SK-N-SH (cell line): ENCODE measurements at places on chromosomes 4 and X. TPM values are rescaled to one million over a fixed set of nuclear protein-coding genes. Genes with fewer than 3 reads are reported as not detected.

The L1CAM gene
- 1.9 and 2.0 TPM in 2 replicates for polyA plus RNA-seq

The PPBP gene
- polyA plus RNA-seq: not detected in 2 replicates

The DUSP21 gene
- polyA plus RNA-seq: not detected in 2 replicates

The ZNF275 gene
- 4.9 and 6.3 TPM in 2 replicates for polyA plus RNA-seq

The DGAT2L6 gene
- polyA plus RNA-seq: 0.05 TPM in 1 of 2 replicates, not detected in the other

The SUPT20HL1 gene
- polyA plus RNA-seq: not detected in 2 replicates

The GPR119 gene
- not detected in 2 replicates for polyA plus RNA-seq

The CLCN3 gene
- polyA plus RNA-seq: 11.8 and 17.9 TPM in 2 replicates

The NR3C2 gene
- 0.02 and 0.03 TPM in 2 replicates for polyA plus RNA-seq

The STK32B gene
- polyA plus RNA-seq: 0.06 and 0.20 TPM in 2 replicates

The CSAG1 gene
- 55.1 and 55.8 TPM in 2 replicates for polyA plus RNA-seq

The VCX3B gene
- 0.12 TPM in 1 of 2 replicates, not detected in the other for polyA plus RNA-seq

The NAP1L3 gene
- 2.0 and 2.7 TPM in 2 replicates for polyA plus RNA-seq

The CFAP99 gene
- 0.13 and 0.55 TPM in 2 replicates for polyA plus RNA-seq

The CSAG3 gene
- polyA plus RNA-seq: 72.2 and 115 TPM in 2 replicates

The KLHL13 gene
- polyA plus RNA-seq: 19.5 and 27.6 TPM in 2 replicates

The CXCL1 gene
- polyA plus RNA-seq: 0.06 and 0.12 TPM in 2 replicates

The PAGE2B gene
- polyA plus RNA-seq: 0.31 TPM in 1 of 2 replicates, not detected in the other

The GPRIN3 gene
- not detected in 2 replicates for polyA plus RNA-seq

The PDZD4 gene
- 1.9 and 2.4 TPM in 2 replicates for polyA plus RNA-seq

The AKAP4 gene
- not detected in 2 replicates for polyA plus RNA-seq

The C1QTNF7 gene
- not detected in 2 replicates for polyA plus RNA-seq

The NLGN4X gene
- polyA plus RNA-seq: 0.05 and 0.31 TPM in 2 replicates

The WWC2 gene
- polyA plus RNA-seq: 18.4 and 19.0 TPM in 2 replicates

The HHIP gene
- 1.8 and 3.5 TPM in 2 replicates for polyA plus RNA-seq

The SNX12 gene
- 39.8 and 51.5 TPM in 2 replicates for polyA plus RNA-seq

The SOWAHD gene
- 0.20 and 0.32 TPM in 2 replicates for polyA plus RNA-seq

The DMD gene
- polyA plus RNA-seq: 3.9 and 4.4 TPM in 2 replicates

The NXF2B gene
- polyA plus RNA-seq: not detected in 2 replicates

The ADH4 gene
- polyA plus RNA-seq: not detected in 2 replicates

The SERTM2 gene
- polyA plus RNA-seq: 0.12 and 0.60 TPM in 2 replicates

The NMU gene
- polyA plus RNA-seq: 0.65 and 0.66 TPM in 2 replicates

The PPARGC1A gene
- 0.06 and 0.07 TPM in 2 replicates for polyA plus RNA-seq
